ENCODE measurements at places on chromosomes 4 and X. TPM values are rescaled to one million over a fixed set of nuclear protein-coding genes. Genes with fewer than 3 reads are reported as not detected.

The RBMXL3 gene
- total RNA-seq: not detected

GRCh38 chr4:33924239-33924638, 2320.1 kb downstream of the ARAP2 start:
- H3K27ac ChIP-seq: no peak overlapping the region
- DNase-seq: peak; percentile 51
- H3K4me3 ChIP-seq: no peak overlapping the region
- H3K4me1 ChIP-seq: no peaks in the 10 kb centered on the region
- H3K27me3 ChIP-seq: no peaks in the 10 kb centered on the region
- H3K36me3 ChIP-seq: no peaks in the 10 kb centered on the region

DNA sequence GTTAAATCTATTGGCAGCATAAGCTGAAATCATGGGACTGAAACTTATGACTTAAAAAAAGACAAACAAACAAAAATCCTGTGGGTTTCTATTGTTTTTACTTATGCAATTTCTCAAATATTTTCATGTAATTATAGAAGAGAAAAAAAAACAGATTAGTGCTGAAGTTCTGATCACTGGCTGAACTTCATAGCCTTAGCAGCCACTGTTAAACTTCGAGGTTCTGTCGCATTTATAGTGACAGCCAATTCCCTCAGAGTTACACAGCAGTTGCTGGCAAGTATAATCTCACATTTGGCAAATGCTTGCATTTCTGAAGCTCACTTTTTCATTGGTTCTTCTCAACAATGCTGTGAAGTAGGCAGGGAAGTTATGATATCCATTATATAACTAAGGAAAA, 748.9 kb upstream of the MAGEB2 start:
- no peaks in the 10 kb centered on the region for H3K36me3 ChIP-seq
- no peak for DNase-seq

DNA sequence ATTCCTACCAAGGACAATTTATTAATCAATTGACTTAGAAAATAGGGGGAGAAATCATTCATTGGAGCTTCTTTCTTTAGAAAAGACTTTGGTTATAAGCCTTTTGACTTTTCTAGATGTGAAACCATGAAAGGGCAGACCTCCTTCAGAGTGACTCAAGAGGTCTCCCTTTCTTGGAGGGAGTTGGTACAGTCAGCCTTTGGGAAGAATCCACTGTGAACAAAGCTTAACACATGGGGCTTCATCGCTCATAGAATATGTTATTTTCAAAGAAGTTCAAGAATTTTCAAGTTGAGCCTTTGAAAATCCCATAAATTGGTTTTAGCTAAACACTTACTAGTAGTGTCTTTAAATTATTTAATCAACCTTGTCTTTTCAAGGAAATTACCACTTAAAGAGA, 28.0 kb downstream of the RIPPLY1 start:
- H3K4me1 ChIP-seq: no peaks in the 10 kb centered on the region
- no peaks in the 10 kb centered on the region for H3K27me3 ChIP-seq
- no peak overlapping the region for H3K4me3 ChIP-seq

The CPZ gene
- 5.1 TPM for total RNA-seq

The SPCS3 gene
- 142 TPM for total RNA-seq

- no peaks in the 10 kb centered on the region for H3K36me3 ChIP-seq
- no peak for DNase-seq
- no peaks in the 10 kb centered on the region for H3K27me3 ChIP-seq
Observed at GRCh38 chr4:81667539-81667938, 195.8 kb upstream of the RASGEF1B start.

DNA sequence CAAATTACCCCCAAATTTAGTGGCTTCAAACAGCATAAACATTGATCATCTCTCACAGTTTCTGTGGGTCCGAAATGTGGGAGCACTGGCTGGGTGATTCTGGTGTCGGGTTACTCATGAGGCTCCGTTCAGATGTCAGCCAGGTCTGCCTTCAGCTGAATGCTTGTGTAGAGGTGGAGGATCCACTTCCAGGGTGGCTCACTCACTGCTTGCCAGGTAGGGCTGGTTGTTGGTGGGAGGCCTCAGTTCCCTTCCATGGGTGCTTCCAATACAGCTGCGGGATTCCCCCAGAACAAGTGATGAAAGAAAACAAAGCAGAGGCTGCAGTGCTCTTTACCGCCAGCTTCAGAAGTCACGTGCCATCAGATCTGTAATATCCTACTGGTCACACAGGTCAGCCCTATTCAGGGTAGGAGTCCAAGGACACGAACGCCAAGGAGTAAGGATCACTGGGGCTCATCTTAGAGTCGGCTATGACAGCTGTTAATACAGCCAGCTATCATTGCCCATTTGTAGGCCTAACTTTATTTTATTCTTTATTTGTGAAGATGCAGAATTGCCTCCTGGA, 1.1 kb upstream of the SMIM43 start:
- no peak overlapping the region for H3K27ac ChIP-seq
- no peaks in the 10 kb centered on the region for H3K27me3 ChIP-seq
- no peak for DNase-seq
- no peak overlapping the region for H3K4me3 ChIP-seq
- peaks cover 9% of the 10 kb centered on the region for H3K4me1 ChIP-seq

The MAGEC3 gene
- total RNA-seq: not detected

The ADGRG2 gene
- 4.3 TPM for total RNA-seq
